ENCODE measurements at places on chromosomes 5 and 9.

DNA sequence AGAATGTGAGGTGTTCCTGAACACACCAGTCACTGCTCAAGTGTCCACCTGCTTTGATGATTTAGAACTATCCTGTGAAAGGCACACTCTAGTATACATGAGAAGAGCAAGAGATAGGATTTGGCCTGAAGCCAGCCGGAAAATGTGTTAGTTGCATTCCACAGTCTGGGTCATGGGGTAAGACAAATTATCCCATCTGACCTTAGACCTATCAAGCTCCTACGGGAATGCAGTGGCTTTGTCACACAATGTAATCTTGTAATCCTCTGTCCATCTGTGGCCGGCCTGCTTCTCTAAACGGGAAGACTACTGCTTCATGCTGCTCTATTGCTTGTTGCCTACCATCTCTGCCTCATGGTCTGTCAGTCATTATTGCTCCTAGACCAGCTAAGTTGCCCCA lies 92.4 kb upstream of the PRRC1 start:
- no peak for DNase-seq

DNA sequence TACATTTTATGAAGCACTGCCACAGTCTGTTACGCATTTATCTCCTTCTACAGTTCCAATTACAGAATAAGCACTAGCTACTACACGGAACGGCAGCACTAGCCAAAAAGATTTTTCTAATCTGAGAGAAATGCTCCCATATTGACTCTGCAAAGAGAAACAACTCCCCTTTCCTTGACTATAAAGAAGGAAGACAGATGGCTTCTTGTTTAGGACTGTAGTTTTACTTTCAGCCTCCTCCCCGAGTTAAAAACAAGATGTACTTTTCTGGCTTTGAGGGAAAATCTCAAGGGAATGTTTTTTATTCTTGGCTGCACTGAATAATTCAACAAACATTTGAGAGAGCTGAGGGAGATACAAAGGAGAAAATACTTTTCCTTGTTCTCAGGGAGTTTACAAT lies 1.9 kb upstream of the SLC44A1 start:
- no peak for DNase-seq

DNA sequence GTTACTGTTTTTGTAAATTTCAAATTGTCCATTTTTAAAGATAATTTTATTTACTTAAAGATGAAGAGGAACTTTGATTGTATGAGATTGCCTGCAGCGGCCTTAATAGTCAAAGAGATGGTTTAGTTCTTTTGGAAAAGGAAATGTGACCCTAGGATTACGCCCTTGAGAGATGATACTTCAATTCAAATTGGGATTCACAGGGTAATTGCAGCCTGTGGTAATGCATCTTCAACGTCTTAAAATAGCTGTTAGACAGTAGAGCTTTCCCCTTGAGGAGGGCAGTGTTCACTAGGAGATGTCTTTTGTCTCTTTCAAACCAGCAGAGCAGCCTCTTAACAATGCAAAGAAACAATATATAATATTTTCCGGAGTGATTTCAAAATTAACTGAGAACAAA lies 127.1 kb downstream of the TAF11L14 start:
- no peak for DNase-seq

- DNase-seq = no peak
Observed at GRCh38 chr5:5351288-5351979, 71.0 kb upstream of the ICE1 start.

- no peak for DNase-seq
Observed at GRCh38 chr9:123712399-123712798, 217.5 kb downstream of the DENND1A start.

All from endodermal cell (in vitro differentiated cells).